Spleen (tissue), 13 donors: ENCODE measurements at places on chromosomes 6 and 20. TPM values are rescaled to one million over a fixed set of nuclear protein-coding genes. Genes with fewer than 3 reads are reported as not detected.

GRCh38 chr6:115004982-115005381, 662.2 kb upstream of the HS3ST5 start:
- H3K27ac ChIP-seq, result no peak overlapping the region
- no peaks in the 10 kb centered on the region for H3K27me3 ChIP-seq
- no peak for DNase-seq
- no peaks in the 10 kb centered on the region for H3K36me3 ChIP-seq
- no peak overlapping the region for H3K4me3 ChIP-seq

DNA sequence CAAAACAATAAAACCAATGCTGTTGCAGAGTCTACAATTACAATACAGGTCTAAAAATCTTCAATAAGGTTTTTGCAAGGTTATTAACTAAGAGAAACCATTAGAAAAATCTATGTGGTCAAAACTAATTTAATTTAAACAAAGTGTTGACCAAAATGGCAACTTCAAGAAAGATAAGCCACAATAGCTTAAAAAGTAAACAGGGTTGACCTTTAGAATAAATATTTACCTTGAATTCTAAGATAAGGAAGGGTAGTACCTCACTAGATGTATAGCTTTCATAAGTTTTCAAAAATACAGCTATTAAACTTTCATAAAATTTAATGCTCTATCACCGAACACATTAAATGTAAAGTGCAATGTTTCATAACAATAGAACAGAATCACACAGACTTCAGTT, 11.4 kb downstream of the RTN4IP1 start:
- DNase-seq, result no peak
- H3K36me3 ChIP-seq, result peaks cover 64% of the 10 kb centered on the region
- no peaks in the 10 kb centered on the region for H3K4me1 ChIP-seq
- no peak overlapping the region for H3K4me3 ChIP-seq

DNA sequence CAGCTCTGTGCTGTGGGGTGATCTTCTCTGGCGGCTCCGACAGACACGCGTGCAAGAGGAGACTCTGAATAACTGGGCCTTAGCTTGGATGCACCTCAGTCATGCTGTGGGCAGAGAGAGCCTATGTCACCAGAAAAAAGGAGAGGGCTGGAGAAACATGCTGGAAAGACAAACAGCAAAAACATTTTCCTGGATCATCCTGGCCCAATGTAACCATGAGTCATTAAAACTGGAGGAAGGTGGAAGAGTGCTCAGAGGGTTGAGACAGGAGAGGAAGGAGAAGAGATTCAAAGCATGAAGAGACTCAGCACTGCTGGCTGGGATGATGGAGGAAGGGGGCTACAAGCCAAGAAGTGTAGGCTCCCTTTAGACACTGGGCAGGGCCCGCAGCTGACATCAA, 292.0 kb downstream of the CDH26 start:
- no peak overlapping the region for H3K4me3 ChIP-seq
- no peak overlapping the region for H3K27ac ChIP-seq
- no peaks in the 10 kb centered on the region for H3K36me3 ChIP-seq
- H3K27me3 ChIP-seq, result no peaks in the 10 kb centered on the region

- DNase-seq, result no peak
- no peaks in the 10 kb centered on the region for H3K27me3 ChIP-seq
- no peak overlapping the region for H3K4me3 ChIP-seq
- H3K36me3 ChIP-seq, result no peaks in the 10 kb centered on the region
- no peaks in the 10 kb centered on the region for H3K4me1 ChIP-seq
- no peak overlapping the region for H3K27ac ChIP-seq
Measured at GRCh38 chr20:13017883-13018535, 9.2 kb downstream of the SPTLC3 start.

The TLDC2 gene
- polyA plus RNA-seq, result 0.05 TPM

The CLDN20 gene
- polyA plus RNA-seq, result not detected

- H3K36me3 ChIP-seq, result no peaks in the 10 kb centered on the region
- no peaks in the 10 kb centered on the region for H3K27me3 ChIP-seq
- DNase-seq, result no peak
- H3K4me3 ChIP-seq, result no peak overlapping the region
- H3K27ac ChIP-seq, result no peak overlapping the region
- no peaks in the 10 kb centered on the region for H3K4me1 ChIP-seq
Measured at GRCh38 chr6:76861403-76861802, 601.9 kb downstream of the HTR1B start.

DNA sequence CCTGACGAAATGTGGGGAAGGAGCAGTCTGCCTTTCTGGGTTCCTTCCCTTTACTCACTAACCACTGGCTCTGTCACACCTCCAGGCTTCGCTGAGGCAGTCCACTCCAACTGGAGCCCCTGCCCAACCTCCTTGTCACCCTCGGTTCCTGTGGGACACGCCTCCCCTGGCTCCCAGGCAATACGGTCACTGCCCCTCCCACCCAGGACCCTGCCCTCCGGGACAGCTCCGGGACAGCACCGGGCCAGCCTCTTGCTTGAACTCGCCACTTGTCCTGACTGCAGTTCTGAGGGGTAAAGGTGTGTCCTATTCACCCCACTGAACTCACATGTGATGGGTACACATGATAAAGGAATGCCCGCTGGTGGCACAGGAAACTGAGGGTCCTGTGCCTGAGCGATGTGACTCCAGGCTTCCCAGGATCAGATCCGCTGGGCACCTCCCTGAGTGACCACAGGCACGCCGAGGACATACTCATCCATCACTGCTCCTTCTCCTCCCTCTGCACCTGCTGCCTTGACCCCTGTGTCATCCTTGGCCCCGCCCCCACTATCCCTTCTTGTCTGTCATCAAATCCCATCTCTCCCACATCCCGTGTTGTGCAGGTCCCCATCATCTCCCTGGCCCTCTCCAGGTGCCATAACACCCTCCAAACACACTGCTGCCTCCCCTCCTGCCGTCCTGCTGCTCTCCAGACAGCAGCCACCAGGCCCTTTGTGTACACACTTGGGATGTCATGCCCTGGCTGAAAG, 7.9 kb downstream of the SDCBP2 start:
- H3K27me3 ChIP-seq, result no peaks in the 10 kb centered on the region
- peaks cover 20% of the 10 kb centered on the region for H3K4me1 ChIP-seq
- H3K4me3 ChIP-seq, result no peak overlapping the region

The CD93 gene
- 6.0 TPM for polyA plus RNA-seq

The GMNN gene
- polyA plus RNA-seq, result 12.4 TPM

DNA sequence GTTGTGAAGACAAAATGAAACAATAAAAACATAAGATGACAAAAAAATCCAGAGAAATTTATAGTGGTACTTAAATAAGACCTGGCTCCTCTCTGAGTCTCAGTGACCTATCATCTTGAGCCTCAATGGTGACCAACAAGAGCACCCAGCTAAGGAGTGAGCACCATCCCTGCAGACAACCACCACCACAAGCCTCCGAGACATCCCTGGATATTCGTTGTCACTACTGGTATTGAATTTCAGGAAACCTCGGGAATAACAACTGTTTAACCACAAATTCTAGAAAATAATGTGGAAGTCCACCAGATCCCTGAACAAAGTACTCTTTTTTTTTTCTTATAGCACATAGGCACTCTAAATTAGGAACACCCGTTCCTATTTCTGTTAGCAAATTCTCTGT, 32.2 kb upstream of the ADGRF5 start:
- no peak overlapping the region for H3K4me3 ChIP-seq
- H3K27me3 ChIP-seq, result no peaks in the 10 kb centered on the region
- H3K27ac ChIP-seq, result no peak overlapping the region
- H3K4me1 ChIP-seq, result no peaks in the 10 kb centered on the region
- no peak for DNase-seq

DNA sequence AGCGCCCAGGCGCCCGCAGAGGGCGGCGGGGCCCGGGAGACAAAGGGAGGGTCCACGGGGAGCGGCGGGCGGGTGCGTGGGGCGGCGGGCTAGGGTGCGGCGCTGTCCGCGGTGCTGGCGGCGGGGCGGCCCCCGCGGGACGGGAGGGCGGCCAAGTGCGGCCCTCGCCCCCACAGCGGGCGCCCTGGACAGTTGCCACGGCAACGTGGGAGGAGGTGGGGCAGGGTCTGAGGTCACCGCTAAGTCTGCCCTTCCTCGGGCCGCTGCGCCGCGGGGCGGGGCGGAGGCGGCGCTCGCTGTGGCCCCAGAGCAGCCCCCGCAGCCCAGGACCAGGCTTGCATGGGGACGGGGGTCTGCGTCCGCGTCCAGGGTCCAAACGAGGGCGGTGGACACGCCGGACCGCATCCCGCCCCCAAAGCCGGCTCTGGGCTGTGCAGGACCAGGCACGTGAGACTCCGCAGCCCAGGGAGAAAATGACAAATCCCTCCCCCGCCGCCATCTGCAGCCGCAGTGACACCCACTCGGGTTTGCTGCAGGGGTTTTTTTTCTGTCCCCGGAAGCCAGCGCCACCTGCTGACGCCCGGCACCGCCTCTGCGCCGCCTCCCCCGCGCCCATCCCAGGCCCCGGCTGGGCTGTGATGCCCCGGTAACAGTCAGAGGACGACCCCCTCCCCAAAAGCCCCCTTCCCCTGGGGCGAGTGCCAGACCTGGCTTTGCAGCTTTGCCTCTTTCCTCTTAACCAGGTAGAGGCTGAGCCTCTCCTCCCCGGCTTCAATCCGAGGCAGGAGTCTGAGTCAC, 36.8 kb downstream of the YTHDF1 start:
- H3K27me3 ChIP-seq, result peaks cover 82% of the 10 kb centered on the region
- peaks cover 8% of the 10 kb centered on the region for H3K4me1 ChIP-seq
- DNase-seq, result peak; percentile 87
- H3K27ac ChIP-seq, result no peak overlapping the region
- no peaks in the 10 kb centered on the region for H3K36me3 ChIP-seq
- H3K4me3 ChIP-seq, result peak overlapping the region; percentile 30

DNA sequence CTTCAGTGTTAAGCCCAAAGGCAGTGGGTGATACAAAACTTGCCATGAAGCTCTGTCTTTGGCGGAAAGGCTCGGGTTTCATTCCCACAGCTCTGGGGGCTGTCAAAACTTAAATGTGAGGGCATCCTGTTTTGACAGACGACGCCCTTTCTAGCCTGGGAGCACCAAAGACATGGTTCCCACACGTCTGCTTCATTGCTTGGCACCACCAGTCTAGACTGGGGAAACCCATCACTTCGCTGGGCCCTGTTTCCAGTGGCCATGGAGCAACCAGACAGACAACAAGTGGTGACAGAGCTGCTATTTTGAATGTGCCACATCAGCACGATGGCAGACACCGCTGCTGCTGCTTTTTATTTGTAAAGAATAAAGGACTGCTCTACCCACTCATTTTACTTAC, 127.5 kb downstream of the SASH1 start:
- no peak for DNase-seq
- H3K4me3 ChIP-seq, result no peak overlapping the region
- H3K4me1 ChIP-seq, result no peaks in the 10 kb centered on the region
- H3K36me3 ChIP-seq, result peaks cover 29% of the 10 kb centered on the region
- H3K27me3 ChIP-seq, result no peaks in the 10 kb centered on the region

DNA sequence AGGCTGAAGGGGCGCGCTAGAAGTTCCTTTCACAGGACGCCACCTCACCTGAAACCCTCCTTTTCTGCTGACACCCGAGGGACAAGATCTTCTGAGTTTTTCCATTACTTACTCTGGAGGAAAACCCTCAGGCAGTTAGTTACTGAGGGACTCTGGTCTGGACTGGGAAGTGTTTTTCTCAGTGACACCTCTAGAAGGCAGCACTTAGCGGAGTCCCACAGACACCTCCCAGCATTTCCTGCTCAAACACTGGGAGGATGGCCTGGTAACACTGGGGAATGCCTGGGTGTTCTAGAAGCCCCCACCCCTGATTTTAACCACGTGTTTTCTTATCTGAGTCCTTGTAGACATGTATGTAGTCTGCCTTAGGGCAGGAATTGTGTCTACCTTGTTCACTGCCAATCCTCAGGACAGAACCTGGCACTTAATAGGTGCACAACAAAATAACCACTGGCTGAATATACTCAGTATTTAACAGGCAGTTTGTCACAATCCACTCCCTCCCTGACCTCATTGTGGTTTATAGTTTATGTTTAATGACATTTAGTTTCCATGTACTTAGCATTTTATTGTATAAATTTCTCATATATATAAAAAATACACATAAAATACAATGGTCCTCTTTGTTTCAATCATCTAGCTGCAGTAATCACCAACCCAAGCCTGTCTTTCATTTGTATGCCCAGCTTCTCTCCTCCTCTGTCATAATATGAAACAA, 4.8 kb downstream of the GSTA3 start:
- no peaks in the 10 kb centered on the region for H3K36me3 ChIP-seq
- H3K4me1 ChIP-seq, result no peaks in the 10 kb centered on the region
- H3K4me3 ChIP-seq, result no peak overlapping the region
- no peak overlapping the region for H3K27ac ChIP-seq
- no peak for DNase-seq

DNA sequence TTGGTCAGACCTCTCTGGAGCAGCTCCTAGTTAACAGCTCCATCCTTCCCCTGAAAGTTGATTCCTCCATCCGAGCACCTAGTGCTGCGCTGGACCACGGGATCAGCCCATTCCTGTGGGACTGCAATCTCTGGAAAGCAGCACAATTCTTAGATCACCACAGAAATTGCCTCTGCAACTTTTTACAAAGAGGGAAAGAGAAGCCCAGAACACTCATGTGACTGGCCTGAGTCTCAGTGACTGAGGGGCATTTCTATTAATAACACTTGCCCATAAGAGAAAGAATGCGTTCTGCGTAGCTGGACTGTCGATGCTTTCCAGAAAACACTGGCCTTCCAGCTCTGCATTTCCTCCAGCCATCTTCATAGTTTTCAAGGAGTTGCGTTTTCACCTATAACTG, 18.3 kb downstream of the MPC1 start:
- peaks cover 12% of the 10 kb centered on the region for H3K4me1 ChIP-seq
- no peak overlapping the region for H3K4me3 ChIP-seq
- no peaks in the 10 kb centered on the region for H3K27me3 ChIP-seq

The LSM2 gene
- polyA plus RNA-seq, result 74.5 TPM

- DNase-seq, result peak; percentile 76
- peaks cover 5% of the 10 kb centered on the region for H3K27me3 ChIP-seq
- no peak overlapping the region for H3K27ac ChIP-seq
- no peaks in the 10 kb centered on the region for H3K36me3 ChIP-seq
Measured at GRCh38 chr6:11043378-11043960, 636 bp downstream of the ELOVL2 start.

DNA sequence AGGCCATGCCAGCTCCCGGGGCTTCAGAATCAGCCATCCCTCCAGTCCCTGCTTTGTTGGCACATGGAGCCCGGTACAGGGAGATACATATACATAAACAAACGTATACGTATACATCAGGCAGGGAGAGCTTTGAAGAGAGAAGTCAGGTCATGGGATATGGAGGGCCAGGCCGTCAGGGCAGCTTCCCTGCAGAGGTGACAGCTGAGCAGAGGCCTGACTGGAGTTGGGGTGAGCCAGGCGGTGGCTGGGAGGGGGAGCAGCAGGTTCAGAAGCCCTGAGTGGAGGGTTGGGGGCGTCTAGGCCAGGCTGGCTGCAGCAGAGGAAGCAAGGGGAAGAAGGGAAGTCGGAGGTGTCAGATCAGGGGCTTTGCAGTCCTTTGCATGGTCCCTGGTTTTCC, 61.7 kb downstream of the STK35 start:
- no peak overlapping the region for H3K4me3 ChIP-seq
- no peak overlapping the region for H3K27ac ChIP-seq
- H3K4me1 ChIP-seq, result no peaks in the 10 kb centered on the region
- H3K36me3 ChIP-seq, result no peaks in the 10 kb centered on the region
- peak; percentile 37 for DNase-seq

GRCh38 chr6:116157391-116157790, 31.5 kb upstream of the COL10A1 start:
- no peak overlapping the region for H3K4me3 ChIP-seq
- H3K4me1 ChIP-seq, result no peaks in the 10 kb centered on the region
- no peaks in the 10 kb centered on the region for H3K27me3 ChIP-seq
- no peak for DNase-seq

- peaks cover 51% of the 10 kb centered on the region for H3K27me3 ChIP-seq
- peaks cover 6% of the 10 kb centered on the region for H3K4me1 ChIP-seq
- H3K27ac ChIP-seq, result peak overlapping the region; percentile 95
- H3K4me3 ChIP-seq, result peak overlapping the region; percentile 79
Measured at GRCh38 chr6:113855500-113856374, 1.4 kb upstream of the MARCKS start.
